ENCODE measurements at places on chromosomes 1 and 21.

DNA sequence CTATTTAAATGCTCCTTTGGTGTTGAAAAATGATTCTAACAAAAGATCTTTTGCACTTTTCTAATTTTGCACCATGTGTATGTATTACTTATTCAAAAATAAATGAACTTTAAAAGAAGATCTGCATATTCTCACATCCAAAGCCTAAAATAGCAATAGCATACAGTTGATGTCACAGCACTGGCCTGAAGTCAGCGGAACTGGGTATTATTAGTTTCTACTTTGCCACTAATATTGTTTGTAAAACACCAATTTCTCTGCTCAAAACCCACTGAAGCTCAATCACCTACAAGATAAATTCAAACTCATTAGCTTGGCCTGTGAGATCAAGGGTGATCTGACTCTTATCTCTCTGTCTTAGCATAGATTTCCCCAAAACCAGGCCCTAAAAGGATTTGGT, 34.5 kb upstream of the BCAR3 start:
- no peak for DNase-seq

- no peak for DNase-seq
These were observed 88.1 kb downstream of the UCK2 start for GRCh38 chr1:165915480-165915879.

DNA sequence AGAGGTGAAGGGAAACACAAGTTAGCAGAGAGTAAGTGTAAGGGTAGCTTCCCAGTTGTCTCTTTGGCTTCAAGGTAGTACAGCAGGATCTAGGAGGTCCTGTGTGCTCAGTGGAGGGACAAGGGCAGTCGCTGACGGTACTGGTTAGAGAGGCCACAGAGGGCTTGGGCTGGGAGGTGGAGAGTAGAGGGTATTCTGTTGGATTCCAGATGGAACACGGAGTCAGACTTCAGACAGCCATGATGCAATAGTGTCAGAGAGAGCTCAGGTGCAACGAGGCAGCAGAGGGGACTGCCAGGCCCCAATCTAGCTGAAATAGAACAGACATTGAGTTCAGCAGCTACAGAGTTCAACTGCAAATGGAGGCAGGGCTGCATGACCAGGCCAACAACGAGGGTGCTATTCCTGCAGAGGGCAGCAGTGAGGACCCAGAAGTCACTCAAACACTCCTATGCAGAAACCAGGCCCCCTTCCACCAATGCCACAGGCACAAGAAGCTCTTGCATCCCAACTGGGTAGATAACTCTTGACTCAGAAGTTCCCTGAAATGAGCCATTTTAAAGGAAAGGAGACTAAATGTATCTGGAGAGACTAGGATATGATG, 325.0 kb upstream of the ESRRG start:
- DNase-seq, result no peak

- DNase-seq, result peak; percentile 65
These were observed 31.2 kb downstream of the DNTTIP2 start for GRCh38 chr1:93847811-93848288.

DNA sequence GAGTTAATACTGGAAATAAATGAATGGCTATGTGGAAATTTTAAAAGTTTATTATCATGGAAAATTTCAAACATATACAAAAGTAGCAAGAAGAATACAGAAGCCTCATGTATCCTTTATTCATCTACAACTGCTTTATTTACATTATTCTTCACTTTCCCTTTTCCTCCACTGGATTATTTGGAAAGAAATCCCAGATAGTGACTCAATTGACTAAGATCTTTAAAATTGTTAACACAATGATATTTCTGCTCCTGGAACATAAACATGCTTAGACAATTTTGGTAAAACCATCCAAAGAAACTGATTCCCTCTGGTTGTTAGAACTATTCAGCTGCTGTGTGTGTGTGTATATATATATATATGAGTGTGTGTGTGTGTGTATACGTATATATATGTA, 116.2 kb downstream of the TGFB2 start:
- DNase-seq, result no peak

DNA sequence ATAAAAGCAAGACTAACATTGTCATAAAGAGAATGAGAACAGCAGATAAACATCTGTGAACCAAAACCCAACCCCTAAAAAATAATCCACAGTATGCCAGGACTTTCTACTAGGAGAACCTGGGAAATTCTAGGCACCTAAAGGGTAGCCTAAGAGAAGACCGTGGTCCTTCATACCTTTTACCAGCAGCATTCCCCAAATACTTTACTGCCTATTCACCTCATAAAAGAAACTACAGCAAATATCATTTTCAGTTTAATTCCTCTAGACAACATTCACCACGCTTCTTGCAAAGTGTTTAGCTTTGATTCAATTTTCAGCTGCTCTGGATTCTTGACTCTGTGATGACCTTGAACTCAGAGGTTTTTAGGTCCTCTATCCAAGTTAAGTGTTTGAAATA, 1180.7 kb upstream of the B3GALT2 start:
- DNase-seq, result no peak

- no peak for DNase-seq
These were observed 73.9 kb downstream of the PLXNA2 start for GRCh38 chr1:208170252-208170651.

Data from effector memory CD8-positive, alpha-beta T cell (primary cell).